HepG2 (cell line): ENCODE measurements at places on chromosomes 2 and 18. TPM values are rescaled to one million over a fixed set of nuclear protein-coding genes. Genes with fewer than 3 reads are reported as not detected.
A peak's percentile ranks its signal among the peaks of the same experiment; 100 is the strongest.

Gene SPDYA
- 0.17 and 0.75 TPM in 2 replicates for total RNA-seq

Gene EML6
- total RNA-seq: 19.9 and 32.4 TPM in 2 replicates

Gene THUMPD2
- 15.6 and 21.2 TPM in 2 replicates for total RNA-seq

Gene AQP12B
- total RNA-seq: not detected in 2 replicates

Gene EGR4
- not detected in 2 replicates for total RNA-seq

Gene MGAT5
- 41.6 and 60.2 TPM in 2 replicates for total RNA-seq

Gene LIMS1
- 38.3 and 55.1 TPM in 2 replicates for total RNA-seq

Gene DYNAP
- total RNA-seq: not detected in 2 replicates

Gene CDCA7
- total RNA-seq: 46.2 and 52.5 TPM in 2 replicates

Gene GPR35
- total RNA-seq: 21.6 and 27.1 TPM in 2 replicates

DNA sequence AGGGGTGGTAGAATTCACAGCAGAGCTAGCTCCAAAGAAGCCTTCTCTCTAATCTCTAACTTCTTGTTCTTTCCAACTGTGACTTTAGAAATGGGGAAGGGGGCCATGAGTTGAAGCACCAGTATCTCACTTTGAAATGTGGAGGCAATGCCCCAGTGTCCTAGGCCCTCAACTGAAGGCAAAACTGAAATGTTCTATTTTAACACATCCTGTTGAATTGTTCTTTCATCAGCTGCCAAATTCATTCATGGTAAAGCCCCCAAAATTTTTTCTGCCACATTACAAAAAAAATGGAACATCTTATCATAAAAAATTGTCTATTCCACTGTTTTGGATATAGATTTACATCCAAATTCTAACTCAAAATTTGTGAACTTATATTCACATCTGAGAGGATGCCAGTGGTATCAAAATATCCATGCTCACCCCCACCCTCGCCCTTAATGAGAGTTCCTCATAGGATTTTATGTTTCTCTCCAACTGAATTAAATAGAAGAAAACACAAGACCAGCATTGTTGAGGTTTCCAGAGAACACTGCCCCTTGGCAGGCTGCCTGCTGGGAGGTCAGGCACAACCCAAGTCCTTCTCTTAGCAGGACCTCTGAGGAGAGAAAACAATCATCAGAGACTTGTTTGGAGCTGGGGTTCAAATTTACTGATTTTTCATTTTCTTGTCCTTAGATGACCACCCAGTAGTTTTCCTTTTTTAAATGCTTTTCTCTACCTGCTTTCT is 147.4 kb upstream of the PGAP1 start:
- H3K27me3 ChIP-seq: no peaks in the 10 kb centered on the region
- H3K36me3 ChIP-seq: no peaks in the 10 kb centered on the region
- H3K4me1 ChIP-seq: no peaks in the 10 kb centered on the region
- no peak for DNase-seq

DNA sequence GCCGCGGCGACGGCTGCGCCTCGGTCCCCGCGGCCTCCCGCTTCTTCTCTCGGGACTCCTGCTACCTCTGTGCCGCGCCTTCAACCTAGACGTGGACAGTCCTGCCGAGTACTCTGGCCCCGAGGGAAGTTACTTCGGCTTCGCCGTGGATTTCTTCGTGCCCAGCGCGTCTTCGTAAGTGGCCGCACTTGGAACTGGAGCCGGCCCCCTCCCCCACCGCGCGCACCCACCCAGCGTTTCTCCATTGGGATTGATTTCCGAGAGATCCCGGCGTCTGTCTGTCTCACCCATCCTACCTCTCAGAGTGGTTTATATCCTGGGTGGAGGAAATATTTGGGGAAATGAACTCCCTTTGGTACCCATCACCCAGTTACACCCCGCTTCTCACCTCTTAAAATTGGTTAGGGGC is 498 bp downstream of the ITGAV start:
- peaks cover 51% of the 10 kb centered on the region for H3K4me1 ChIP-seq
- H3K36me3 ChIP-seq: no peaks in the 10 kb centered on the region
- H3K27me3 ChIP-seq: no peaks in the 10 kb centered on the region; the same call in 1 of the 3 replicates
- peak overlapping the region; percentile 95 for H3K4me3 ChIP-seq

DNA sequence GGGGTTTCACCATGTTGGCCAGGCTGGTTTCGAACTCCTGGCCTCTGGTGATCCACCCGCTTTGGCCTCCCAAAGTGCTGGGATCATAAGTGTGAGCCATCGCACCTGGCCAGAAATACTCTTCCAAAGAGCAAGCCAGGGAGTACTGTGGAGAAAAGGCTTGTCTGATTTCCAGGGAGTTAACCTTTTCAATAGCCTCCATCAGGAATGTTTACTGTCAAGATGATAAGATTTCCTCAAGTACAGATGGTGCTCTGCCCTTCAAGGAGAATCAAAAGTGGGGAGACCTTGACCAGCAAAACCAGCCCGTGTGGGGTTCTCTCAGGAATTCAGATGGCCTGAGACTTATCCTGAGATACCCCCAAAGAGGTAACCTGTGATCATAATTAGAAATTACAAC is 237.2 kb downstream of the PRKCE start:
- DNase-seq: no peak
- no peak overlapping the region for H3K4me3 ChIP-seq
- peaks cover 6% of the 10 kb centered on the region; the same call in 1 of the 2 replicates for H3K4me1 ChIP-seq
- H3K36me3 ChIP-seq: no peaks in the 10 kb centered on the region
- no peaks in the 10 kb centered on the region for H3K27me3 ChIP-seq

DNA sequence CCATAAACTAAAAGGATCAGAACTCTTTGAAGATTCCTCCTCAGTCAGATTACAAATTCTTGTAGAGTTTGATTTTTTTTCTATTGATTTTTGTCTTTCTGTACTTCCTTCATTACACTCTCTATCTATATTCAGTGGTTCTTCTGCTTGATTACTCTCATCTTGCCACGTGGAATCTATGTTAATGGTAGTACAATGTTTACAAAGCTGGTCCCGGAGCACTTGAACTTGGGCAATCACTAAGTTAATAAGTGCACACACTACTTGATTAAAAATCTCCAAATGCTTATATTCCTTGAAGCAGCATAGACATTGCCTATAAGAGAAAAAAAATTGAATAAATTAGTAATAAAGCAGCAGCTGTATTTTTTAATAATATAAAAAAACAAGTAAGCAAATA is 65.1 kb downstream of the USP34 start:
- no peak overlapping the region for H3K4me3 ChIP-seq
- DNase-seq: no peak
- no peaks in the 10 kb centered on the region for H3K27me3 ChIP-seq
- H3K36me3 ChIP-seq: peaks cover 6% of the 10 kb centered on the region

DNA sequence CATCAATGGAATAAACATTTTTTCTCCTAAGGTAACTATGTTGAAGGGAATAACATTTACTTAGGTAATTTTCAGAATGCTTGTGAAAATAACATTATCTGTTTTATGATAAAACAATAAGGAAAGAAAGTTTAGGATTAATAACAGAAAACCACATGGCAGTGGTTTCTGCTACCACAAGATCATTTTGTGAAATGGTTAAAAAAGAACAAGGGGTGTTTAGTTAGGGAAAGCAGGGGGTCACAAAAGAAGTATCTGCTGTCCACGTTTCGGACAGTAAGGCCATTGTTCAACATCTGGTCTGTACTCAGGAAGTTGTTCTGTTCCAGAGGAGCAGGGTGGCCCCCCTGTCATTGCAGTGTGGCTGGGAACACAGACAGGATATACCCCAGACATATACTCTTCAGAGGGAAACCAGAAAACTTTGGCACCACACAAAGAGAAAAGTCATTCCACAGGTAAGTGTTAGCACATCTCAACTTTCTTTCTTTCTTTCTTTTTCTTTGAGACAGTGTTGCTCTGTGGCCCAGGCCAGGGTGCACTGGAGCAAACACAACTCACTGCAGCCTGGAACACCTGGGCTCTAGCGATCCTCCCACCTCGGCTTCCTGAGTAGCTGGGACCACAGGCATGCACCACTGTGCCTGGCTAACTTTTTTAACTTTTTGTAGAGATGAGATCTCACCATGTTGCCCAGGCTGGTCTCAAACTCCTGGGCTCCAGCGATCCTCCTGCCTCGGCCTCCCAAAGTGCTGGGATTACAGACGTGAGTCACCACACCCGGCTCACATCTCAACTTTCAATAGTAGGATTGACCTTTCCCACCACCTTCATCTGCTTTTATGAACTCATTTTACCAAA is 14.8 kb upstream of the ARL5A start:
- DNase-seq: peak; percentile 94
- no peak overlapping the region for H3K4me3 ChIP-seq
- H3K36me3 ChIP-seq: no peaks in the 10 kb centered on the region
- no peaks in the 10 kb centered on the region for H3K27me3 ChIP-seq
- H3K27ac ChIP-seq: peak overlapping the region; percentile 71
- H3K4me1 ChIP-seq: peaks cover 33% of the 10 kb centered on the region

- H3K4me3 ChIP-seq: no peak overlapping the region
- no peaks in the 10 kb centered on the region for H3K27me3 ChIP-seq
- no peaks in the 10 kb centered on the region for H3K36me3 ChIP-seq
- DNase-seq: no peak
- no peaks in the 10 kb centered on the region for H3K4me1 ChIP-seq
These were observed 79.9 kb upstream of the DLX2 start for GRCh38 chr2:172182624-172183023.

GRCh38 chr2:190767821-190768220 is 112.8 kb upstream of the GLS start:
- no peaks in the 10 kb centered on the region for H3K36me3 ChIP-seq
- H3K4me1 ChIP-seq: no peaks in the 10 kb centered on the region
- DNase-seq: no peak
- H3K4me3 ChIP-seq: no peak overlapping the region
- no peaks in the 10 kb centered on the region for H3K27me3 ChIP-seq

- peaks cover 48% of the 10 kb centered on the region for H3K4me1 ChIP-seq
- H3K27ac ChIP-seq: no peak overlapping the region
- no peak for DNase-seq
- no peak overlapping the region for H3K4me3 ChIP-seq
- peaks cover 59% of the 10 kb centered on the region for H3K27me3 ChIP-seq
These were observed 210.9 kb upstream of the SP5 start for GRCh38 chr2:170503971-170504809.

DNA sequence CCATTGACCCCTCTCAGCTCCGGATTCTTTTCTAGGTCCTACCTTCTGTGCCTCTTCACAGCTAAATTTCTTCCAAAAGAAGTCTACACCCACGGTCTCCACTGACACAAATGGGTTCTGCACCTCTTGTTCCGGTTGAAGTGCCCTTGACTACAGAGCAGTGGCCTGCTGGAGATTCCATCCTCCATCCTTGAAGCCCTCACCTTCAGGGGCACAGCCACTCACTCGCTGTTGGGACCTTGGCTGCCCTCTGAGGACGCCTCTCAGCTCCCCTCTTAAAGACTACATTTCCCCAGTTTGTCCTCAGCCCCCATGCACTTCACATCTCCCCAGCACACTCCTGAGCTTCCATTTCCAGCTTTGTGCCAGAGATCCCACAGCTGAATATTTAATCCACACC is 226.3 kb downstream of the ATAD2B start:
- no peaks in the 10 kb centered on the region for H3K27me3 ChIP-seq
- no peaks in the 10 kb centered on the region for H3K36me3 ChIP-seq
- no peak for DNase-seq
- H3K27ac ChIP-seq: no peak overlapping the region
- H3K4me3 ChIP-seq: no peak overlapping the region
- no peaks in the 10 kb centered on the region for H3K4me1 ChIP-seq

DNA sequence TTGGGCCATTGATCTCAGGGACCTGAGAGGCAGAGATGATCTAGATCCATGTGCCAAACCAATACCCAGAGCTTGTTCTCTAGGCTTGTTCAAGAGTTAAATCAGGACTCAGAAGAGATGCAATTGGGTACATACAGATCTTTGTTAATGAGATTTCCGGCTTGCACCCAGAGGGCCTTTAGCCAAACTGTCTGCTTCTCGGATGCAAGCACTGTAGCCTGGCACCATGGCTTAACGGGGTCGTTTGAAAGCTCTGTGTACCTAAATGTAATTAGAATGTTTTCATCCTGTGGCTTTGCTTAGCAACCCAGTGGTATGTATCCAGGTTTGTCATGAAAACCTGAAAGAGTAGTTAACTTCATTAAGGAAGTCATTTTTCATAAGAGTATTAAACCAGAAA is 94.2 kb downstream of the TPGS2 start:
- H3K4me1 ChIP-seq: no peaks in the 10 kb centered on the region
- DNase-seq: no peak
- H3K27ac ChIP-seq: no peak overlapping the region
- no peaks in the 10 kb centered on the region; the same call in 1 of the 2 replicates for H3K27me3 ChIP-seq

- H3K4me3 ChIP-seq: no peak overlapping the region
- H3K27ac ChIP-seq: no peak overlapping the region
- H3K27me3 ChIP-seq: no peaks in the 10 kb centered on the region
- H3K4me1 ChIP-seq: peaks cover 30% of the 10 kb centered on the region
- peaks cover 3% of the 10 kb centered on the region; the same call in 2 of the 3 replicates for H3K36me3 ChIP-seq
These were observed 38.4 kb downstream of the PKP4 start for GRCh38 chr2:158495175-158495574.

DNA sequence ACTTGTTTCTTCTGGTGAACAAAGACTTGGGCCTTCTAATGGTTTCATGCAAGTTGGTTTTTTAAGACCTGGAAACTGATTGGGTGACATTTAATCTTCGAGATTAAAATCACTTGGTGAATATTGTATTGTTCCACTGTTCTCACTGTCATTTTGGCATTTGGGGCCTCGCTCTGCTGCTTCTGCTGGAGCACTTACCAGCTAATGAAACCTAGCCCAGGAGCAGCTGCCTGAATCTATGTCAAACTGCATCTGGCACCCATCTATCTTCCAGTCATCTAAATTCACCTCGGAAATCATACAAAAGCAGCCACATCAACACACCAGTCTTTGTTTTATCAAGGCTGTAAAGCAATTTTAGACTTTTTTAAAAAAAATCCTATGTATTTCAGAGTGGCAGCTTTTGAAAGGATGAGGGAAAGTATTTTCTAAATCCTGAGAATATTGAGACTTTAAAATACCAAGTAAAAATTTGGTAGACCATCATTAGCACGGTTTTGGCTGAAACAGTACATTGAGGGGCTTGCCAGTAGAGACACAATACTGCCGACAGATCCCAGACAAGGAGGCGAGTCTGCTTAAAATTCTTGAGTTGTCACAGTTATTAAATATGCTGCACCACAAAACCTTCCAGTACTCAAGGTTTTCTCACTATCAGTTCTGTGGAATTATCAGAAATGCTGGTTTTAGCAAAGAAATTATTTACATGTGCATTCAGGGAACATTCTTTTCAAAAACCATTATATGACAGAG is 26.1 kb upstream of the SERTAD2 start:
- no peak overlapping the region for H3K27ac ChIP-seq
- H3K4me1 ChIP-seq: peaks cover 27% of the 10 kb centered on the region
- H3K4me3 ChIP-seq: no peak overlapping the region
- no peaks in the 10 kb centered on the region for H3K27me3 ChIP-seq
- no peaks in the 10 kb centered on the region; the same call in 2 of the 3 replicates for H3K36me3 ChIP-seq

- no peaks in the 10 kb centered on the region for H3K27me3 ChIP-seq
- no peak for DNase-seq
- H3K36me3 ChIP-seq: no peaks in the 10 kb centered on the region
- H3K4me3 ChIP-seq: no peak overlapping the region
These were observed 728.8 kb downstream of the RNF144A start for GRCh38 chr2:7646024-7646423.
